ENCODE measurements at places on chromosomes 2 and 18. TPM values are rescaled to one million over a fixed set of nuclear protein-coding genes. Genes with fewer than 3 reads are reported as not detected.

DNA sequence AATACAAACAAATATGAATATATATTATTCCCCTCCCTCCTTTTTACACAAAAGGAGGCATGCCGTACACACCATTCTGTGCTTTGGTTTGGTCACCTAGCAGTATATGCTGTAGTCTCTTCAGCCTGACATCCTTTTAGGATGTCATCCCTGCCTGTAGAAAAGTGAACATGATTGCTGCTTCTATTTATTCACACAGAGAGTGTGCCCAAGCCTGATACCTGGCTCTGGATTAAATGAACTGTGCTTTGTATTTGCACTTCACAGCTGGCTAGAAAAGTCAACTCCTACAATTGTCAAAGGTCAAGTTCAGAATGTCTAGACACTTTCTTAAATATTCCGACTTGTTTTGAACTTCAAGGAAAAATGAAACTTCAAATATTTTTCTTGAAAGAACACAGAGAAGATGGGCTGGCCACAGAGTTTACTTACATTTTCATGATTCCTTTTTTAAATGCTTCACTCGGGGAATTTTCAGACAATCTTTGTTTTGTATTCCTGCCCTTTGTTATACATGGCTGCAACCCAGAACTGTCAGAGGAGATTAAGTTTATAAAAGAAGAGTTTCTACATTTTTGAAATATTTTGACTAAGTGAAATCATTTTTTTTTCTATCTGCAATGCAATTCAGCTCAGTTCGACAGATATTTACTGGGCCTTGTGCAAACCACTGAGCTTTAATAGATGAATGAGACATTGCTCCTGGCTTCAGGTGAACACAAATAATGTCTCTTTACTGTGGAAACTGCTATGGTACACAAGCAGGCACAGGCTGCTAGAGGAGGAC is 33.5 kb downstream of the DAPL1 start:
- peak; percentile 11 for DNase-seq

- no peak for DNase-seq
Measured at GRCh38 chr2:157326698-157327097, 1.1 kb upstream of the ERMN start.

GRCh38 chr18:26489191-26489590 is 59.2 kb downstream of the KCTD1 start:
- peak; percentile 59 for DNase-seq

- no peak for DNase-seq
Measured at GRCh38 chr2:194826241-194826640, 830.8 kb upstream of the SLC39A10 start.

- no peak for DNase-seq
Measured at GRCh38 chr18:64276311-64277090, 127.6 kb upstream of the LINC00305 start.

UNC80 gene
- total RNA-seq: not detected

IL37 gene
- total RNA-seq: not detected
